ENCODE measurements at places on chromosomes 1 and 21.

- no peak for DNase-seq
Measured at GRCh38 chr1:198734323-198735008, 95.6 kb downstream of the PTPRC start.

DNA sequence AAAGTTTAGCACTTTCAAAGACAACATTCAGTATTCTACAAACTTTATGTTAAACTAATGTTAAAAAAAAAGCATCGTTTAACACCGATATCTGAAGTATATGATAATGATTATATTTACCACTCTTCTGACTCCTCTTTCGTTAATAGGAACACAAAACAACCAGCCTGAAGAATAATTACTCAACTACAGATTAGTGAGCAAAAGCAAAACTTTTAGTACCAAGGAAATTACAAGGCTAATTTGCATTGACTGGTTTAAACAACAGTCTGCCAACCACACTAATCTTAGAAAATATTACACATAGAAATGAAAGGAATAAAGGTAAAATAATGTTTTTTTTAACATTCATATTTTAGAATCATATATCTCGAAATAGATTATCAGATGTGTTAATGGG, 500.7 kb downstream of the LMO4 start:
- no peak for DNase-seq

- no peak for DNase-seq
Measured at GRCh38 chr21:16404776-16405175, 675.0 kb downstream of the USP25 start.

GRCh38 chr1:78527706-78528105, 36.9 kb downstream of the PTGFR start:
- no peak for DNase-seq

DNA sequence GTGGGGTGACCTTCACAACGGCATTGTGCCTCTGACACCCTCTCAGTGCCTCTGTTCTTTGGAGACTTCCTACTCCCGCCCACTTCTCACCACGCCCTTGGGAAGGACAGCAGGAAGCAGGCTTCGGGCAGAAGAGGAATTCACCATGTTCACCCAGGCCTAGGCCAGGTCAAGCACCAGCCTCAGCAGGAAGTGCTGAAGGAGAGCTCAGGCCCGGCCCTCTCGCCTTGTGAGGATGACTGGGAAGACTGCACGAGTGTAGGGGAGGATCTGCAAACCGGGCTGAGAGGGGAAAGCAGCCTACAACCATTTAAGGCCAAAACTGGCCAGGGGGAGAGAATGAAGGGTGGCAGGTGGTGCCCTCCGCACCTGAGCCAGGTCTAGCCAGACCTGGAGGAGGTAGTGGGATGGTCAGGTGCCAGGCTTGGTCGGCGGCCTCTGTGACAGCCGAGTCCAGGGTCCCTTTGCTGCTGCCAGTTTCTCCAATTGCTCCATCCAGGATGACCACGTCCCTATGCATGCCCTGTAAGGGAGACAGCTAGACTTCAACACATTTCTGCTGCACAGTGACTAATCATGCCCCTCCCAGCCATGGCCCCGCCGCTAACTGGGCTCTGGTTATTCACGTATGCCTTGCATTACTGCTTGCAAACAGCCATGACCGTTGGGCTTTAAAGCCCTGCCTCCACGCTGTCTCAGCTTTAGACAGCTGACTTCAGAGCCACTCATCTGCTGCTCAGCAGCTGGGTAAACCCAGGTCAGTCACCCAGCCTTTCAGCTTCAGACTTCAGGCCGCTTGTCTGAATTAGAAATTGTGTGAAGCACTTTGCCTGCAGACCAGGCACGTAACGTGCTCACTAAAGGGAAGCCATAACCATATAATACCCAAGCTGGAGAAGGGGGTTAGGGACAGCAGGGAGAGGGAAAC, 8.9 kb downstream of the MRTO4 start:
- DNase-seq = peak; percentile 29

DNA sequence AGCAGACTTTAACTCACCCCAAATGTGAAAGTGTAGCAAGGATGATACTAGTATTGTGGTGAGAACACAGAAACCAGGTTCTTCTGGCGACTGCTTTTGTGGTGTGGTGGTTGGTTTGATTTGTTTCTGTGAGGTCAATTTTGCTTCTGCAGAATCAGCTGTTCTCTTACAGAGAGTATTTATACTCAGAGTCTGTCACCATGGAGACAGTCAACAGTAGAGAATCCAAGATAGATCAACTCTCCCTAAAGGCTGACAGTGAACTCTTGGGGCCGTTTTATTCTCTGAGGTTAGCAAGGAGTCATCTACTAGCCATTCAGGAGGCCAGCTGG, at the start of gene CFAP107:
TSS of gene CFAP107 (plus strand) at position 209 of the 332 bp plus-strand sequence. CDS start 231 bp downstream, outside the sequence.
- no peak for DNase-seq

GRCh38 chr1:172916116-172916515, 134.6 kb downstream of the TNFSF18 start:
- DNase-seq = no peak

DNA sequence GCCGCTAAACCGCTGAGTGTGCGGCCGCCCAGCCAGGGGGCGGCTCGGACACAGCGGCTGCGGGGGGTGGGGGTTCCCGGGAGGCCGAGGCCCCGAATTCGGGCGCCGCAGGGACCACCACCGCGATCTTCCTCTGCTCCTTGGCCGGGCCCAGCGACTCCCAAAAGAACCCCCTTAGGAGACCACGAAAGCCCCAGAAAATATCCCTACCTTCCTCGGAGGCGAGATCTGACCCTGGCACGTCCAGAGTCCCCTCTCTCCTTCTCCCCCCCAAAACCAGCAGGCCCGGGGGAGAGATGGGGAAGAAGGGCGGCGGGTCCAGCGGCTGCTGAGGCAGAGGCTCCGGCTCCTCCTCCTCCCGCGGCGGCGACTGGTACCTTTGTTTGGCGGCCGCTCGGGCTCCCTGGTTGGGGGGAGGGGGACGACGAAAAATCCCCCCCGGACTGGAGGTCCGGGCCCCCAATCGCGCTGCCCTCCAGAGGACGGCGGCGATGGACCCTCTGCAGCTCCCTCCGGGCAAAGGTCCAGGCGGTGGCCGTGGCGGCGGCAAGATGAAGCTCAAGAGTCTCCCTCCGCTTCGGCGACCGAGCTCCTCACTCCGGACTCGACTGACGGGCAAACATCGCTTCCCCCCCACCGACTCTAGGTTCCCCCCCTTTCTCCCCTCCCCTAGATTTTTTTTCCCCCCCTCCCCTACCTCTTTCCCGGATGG, at the start of gene ARID4B:
TSS of gene ARID4B (minus strand) at position 621 of the 712 bp plus-strand sequence. CDS start 1,260 bp downstream, outside the sequence.
- DNase-seq = peak; percentile 69

DNA sequence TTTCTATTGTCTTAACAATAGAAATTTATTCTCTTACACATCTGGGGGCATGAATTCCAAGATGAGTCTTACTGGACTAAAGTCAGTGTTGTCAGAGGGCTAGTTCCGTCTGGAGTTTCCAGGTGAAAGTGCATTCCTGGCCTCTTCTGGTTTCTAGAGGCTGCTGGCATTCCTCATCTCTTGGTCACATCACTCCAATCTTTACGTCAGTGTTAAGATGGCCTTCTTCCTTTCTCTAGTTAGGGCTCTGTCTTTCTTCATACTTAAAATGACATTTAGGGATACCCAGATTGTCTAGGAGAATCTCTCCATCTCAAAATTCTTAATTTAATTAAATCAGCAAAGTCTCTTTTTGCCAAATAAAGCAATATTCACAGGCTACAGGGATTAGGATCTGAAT, 13.3 kb upstream of the PDC start:
- DNase-seq = no peak

DNA sequence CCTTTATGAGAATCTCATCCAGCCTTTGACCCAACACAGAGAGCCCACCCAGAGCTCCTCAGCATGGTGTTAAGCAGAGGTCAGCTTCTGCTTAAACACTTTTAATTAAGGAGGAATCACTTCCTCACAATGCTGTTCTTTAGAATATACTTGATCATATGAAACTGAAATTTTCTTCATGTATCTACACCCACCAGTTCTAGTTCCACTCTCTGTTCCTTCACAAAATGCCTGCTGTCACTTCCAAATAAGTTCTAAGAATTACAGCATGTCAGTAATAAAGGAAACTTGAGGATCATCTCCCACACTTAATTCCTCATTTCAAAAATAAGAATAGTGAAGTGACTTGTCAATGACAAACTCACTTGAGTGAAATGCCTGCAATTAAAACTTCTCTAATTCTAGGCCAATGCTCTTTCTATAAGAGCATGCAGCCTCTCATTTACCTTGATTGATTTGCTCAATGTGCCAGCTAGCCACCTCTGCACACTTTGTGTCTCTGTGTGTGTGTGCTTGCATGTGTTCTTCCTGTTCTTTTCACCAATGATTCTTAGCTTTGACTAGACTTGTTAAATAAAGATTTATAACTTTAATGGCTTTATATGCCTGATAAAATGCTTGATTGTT, 356.3 kb downstream of the PLPP3 start:
- DNase-seq = no peak

- peak; percentile 99 for DNase-seq
Measured at GRCh38 chr1:151327223-151327902, at the start of gene PI4KB. TSS of gene PI4KB (minus strand) at chr1:151327416. CDS start at chr1:151316481, 10,935 bp downstream.

- DNase-seq = no peak
Measured at GRCh38 chr1:174580801-174581200, 133.0 kb downstream of the GPR52 start.

GRCh38 chr1:116257341-116257767, 115.7 kb upstream of the ATP1A1 start:
- no peak for DNase-seq

GRCh38 chr21:46206163-46207005, 22.1 kb upstream of the SPATC1L start:
- no peak for DNase-seq

GRCh38 chr1:42317308-42317707, 17.7 kb downstream of the FOXJ3 start:
- DNase-seq = no peak

GRCh38 chr1:228317411-228317828, 89.2 kb downstream of the TRIM11 start:
- no peak for DNase-seq

- DNase-seq = no peak
Measured at GRCh38 chr1:89670163-89670562, 37.2 kb downstream of the LRRC8C start.
